ENCODE measurements at places on chromosomes 2 and 18.

DNA sequence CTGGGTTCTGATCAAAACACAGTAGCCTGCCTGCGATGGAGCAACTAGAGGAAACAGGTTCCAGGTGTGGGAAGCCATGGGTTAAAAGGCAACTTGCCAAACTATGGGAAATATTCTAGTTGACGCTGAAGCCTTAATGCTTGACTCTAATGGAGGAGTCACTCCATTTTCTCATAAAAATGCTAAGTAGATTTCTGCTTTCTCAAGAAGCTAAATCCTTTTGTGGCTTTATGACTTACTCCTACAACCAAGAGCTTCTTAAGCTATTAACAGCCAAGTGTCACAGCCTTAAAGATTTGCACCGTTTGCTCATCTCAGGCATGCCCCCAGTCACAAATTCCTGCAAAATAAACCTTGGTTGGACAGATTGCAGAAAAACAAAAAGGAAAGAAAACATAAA, 25.2 kb downstream of the ANKRD44 start:
- DNase-seq = no peak

DNA sequence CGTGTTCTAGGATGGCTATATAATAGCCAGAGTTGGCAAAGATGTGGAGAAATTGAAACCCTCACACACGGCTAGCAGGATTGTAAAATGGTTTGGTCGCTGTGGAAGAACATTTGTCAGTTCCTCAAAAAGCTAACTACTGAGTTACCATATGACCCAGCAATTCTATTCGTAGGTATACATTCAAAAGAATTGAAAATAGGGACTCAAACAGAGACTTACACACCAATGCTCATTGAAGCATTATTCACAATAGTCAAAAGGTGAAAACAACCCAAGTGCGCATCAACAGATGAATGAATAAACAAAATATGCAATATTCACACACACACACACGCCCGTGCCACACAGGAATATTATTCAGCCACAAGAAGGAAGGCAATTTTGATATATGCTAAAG, 98.7 kb downstream of the PLA2R1 start:
- no peak for DNase-seq

- DNase-seq = no peak
These were observed 138.4 kb upstream of the ARL4C start for GRCh38 chr2:234635284-234635683.

DNA sequence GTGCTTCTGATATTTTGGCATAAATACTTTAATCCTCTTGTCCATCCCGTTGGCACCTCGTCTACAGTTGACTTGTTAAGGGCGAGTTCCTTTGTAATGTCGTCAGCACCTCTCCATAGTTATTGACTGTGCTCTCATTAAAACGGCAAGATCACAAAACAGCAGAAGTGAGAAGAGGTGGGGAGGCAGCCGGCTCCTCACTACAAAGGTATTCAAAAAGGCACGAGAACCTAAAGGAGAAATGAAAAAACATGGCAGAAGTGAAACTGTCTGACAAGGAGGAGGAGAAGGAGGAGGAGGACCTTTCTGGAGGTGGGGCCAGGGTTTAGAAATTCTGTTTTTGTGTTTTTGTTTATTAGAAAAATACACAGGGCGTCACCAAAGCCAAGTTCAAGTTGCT, 235.6 kb downstream of the BCL11A start:
- DNase-seq = no peak

- DNase-seq = no peak
These were observed 84.1 kb downstream of the GALNT14 start for GRCh38 chr2:31053929-31054782.

GRCh38 chr2:225037415-225038230, 4.6 kb downstream of the DOCK10 start:
- DNase-seq = no peak

- DNase-seq = no peak
These were observed 62.1 kb downstream of the NABP1 start for GRCh38 chr2:191740016-191740419.

DNA sequence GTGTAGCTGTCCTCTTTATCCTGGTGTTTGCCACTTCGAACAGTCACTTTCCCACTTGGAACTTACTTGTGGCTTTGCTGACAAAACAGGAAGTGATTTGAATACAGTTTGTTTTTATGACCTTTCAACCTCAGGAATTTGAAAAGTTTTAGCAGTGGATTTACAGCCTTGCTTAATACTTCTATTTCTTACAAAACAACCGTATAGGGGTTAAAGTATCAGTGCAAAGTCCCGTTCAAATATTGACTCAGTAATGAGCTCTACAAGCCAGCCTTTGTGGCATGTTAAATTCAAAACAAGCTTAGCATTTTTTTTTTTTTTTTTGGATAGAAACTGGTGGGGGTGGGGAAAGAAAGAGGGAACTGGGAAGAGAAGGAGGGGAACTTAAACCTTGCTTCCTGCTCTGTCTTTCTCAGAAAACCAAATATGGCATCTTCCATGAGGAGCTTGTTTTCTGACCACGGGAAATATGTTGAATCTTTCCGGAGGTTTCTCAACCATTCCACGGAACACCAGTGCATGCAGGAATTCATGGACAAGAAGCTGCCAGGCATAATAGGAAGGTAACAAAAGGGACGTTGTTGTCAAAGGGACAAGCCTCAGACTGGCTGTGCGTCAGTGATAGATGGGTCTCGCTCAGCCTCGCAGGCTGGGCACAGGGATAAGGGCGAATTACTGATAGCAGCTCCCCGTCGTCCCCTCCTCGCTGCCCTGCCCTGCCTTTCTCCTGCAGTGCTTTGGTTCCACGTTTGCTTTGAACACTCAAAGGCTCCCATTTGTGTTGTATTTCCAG, at the start of gene HNMT:
Gene HNMT, plus strand, starts transcription at position 408 of the 793 bp plus-strand sequence. Its CDS starts 19 bp downstream, at position 427.
- DNase-seq = no peak

DNA sequence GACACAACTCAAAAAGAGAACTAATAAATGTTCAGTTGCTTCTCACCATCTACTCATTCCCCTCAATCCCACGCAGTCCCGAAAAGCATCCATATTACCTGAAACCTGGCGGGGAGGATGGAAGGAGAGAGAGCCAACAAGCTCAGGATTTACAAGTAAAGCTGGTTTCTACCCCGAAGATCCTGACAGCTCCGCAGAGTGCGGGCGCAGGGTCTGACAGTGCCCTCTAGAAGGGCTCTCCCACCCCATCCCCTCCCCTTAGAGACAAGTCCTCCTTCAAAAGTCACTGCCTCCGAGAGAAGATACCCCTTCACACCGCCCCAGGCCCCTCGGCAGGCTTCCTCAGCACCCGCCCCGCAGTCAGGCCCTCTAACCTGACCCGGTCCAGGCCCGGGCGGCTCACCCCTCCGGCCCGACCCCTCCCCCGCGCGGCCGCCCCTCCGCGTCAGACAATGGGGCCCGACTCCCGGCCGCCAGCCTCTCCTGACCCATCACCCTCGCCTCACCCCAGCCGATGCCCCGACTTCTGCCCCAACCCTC, 550 bp downstream of the RAB1A start:
- DNase-seq = no peak

DNA sequence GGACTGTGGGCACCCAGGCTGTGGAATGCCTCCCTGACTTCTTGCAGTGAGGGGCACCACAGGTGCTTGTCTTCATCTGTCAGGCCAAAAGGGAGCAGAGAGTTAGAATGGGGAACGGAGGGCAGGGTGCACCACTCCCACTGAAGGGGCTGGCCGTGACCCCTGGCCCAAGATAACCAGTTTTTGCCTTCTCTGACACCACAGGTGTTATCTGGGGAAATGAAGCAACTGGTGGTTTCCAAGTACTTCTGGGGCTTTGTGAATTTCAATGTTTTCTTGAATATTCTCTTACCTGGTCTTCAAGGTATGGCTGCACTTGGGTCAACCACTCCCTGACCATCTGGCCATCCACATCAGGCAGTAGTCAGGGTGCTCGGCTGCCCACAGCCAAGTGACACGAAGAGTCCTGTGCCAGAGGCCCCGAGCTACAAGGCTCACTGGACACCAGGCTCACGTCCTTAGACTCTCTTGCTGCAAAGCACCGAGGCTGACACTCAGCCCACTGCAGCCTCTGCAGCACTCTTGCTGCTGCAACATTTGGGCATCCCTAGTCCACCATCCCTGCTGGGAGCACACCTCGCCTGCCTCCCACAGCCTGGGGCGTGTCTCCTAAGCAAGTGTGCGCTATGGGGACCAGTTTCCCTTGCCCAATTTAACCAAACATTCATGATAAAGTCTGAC, 57.0 kb downstream of the FAM178B start:
- DNase-seq = no peak

DNA sequence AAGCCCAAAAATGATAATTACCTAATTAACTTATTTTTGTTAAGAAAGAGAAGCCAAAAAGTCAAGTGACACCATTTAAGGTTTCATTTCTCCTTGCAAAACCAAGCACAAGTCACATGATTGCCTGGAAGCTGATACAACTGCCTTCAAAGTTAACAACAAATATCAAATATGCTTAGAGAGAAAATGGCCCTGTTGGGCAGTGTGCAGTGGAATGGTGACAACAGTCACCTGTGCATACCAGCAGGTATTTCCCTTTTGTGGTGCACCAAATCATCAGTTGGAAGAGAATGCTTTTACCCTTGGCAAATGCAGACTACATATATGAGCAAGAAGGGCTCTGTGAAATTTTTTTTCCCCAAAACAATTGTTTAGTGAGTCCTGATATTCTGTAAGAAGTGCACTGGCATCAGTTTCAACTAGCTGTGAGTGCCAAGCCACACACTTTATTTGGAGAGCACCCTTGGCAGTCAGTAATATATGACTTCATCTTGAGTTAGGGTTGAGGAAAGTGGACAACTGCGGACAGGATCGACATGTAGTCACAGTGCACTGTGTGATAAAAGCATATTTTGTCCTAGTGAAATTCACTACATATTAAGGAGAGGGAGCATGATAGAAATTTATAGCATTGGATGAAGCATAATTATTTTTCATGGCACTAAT, 74.9 kb upstream of the DOCK10 start:
- DNase-seq = peak; percentile 8

DNA sequence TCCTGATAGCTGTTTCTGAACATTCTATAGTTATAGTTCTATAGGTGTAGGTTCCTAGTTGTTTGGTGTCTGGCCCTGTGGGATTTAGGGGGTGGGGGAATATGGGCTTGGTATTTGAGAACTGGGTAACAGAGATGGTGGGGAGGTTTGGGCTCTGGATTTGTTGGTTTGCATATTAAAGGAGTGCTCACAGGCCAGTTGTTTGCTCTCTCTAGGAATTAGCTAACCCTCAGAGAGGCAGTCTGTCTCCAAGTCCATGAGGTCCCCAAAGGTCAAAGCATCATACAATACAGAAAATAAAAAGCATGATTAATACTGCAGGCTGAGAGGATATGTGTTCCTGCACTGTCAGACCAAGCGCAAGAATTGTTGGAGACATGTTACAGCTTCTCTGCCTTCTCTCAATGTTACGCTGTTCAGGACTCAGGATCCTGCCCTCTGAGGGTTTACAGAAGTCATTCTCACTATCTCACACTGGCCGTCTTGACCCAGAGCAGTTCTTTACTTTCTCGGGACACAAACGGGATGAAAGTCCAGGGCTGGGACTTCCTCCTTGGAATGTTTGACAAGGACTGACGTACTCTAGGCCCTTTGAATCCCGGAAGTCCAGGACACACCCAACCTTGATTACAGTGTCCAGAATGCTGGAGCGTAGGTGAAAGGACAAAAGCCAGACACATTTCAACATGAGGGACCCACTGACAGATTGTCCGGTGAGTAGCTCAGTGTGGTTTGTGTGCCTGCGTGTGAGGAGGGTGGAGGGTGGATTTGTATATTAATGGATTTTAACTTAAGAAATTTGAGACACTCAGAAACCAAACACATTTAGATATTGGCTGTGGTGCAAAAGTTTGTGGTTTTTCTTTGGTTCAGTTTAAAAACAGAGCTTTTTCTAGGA, at the start of gene NOSTRIN:
Gene NOSTRIN, plus strand, starts transcription at position 677 of the 898 bp plus-strand sequence. Its CDS starts 10 bp downstream, at position 687.
- DNase-seq = peak; percentile 50

- DNase-seq = no peak
These were observed 154.5 kb upstream of the LRRTM1 start for GRCh38 chr2:80459028-80459427.

DNA sequence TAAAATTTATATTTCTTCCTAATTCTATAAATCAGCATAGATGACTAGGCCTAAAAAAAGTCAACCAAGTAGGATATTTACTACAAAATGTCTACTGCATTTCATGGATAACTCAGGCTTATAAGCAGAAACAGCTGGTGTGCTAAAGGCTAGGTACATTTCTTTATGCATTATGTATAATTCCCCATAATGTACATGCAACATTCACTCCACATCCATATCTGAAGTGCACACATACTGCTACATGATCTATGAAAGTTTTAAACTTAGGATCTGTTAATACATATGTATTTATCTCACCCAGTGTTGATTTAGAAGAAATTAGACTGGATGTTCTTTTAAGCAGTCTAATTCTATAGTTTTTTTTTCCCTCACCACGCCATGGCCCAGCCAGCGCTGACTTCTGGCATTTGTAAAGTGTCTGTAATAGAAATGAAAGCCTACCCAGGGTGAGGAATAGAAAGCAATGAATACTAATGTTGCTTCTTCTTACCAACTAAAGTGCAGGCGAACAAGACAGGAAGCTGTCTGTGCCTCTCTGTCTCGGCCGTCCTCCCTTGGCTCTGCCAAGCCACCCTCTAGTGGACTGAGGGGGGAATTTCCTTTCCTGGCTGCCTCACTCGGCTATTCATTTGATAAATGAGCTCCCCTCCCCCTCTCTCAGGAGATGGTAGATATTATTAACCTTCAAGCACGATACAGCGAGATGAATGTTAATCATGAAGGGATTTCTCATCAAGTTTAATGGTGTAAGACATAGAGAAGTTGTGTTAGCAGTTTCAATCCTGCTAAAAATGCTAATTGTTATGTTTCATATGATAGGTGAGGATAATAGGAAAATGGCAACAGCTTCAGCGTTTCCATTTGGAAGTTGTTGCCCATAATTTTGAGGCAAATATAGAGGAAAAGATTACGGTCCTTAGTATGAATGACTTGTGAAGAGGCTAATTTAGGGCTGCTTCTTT, 384.5 kb downstream of the MTX2 start:
- peak; percentile 39 for DNase-seq

DNA sequence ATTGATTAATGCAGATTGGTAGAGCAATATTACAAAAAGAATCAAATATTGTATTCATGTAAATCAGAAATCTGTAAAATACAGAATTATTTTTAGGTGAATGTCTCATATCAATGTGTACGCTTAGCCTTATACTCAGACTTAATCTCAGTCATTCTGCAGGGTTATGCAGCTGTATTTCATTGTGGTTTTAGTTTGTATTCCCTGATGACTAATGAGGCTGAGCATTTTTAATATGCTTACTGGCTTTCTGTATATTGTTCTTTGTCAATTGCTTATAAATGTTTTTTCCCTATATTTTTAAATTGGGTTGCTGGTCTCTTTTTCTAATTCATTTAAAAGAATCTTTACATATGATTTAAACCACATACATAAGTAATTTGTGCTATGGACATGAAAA, 50.1 kb downstream of the CDH19 start:
- DNase-seq = no peak

DNA sequence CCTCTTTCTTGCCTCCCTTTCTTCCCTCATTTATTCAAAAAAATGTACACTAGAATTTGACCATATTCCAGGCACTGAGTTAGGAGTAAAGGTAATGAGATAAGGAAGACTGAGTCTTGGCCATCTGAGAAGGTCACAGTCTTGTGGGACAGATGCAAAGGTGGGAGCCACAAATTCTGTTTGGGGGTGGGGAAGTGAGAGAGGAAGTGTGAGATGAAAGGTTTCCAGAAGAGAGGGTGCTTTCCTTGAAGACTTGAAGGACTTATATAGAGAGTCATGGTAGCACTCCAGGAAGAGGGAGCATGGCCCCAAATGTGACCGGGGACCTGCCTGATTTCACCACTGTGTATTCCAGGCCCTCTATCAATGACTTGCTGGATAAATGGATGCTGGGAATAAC, 320.6 kb downstream of the LPIN1 start:
- no peak for DNase-seq

- no peak for DNase-seq
These were observed 14.0 kb upstream of the MTA3 start for GRCh38 chr2:42554392-42554791.

Measured in LNCaP clone FGC (cell line).